Panc1 (cell line): ENCODE measurements at places on chromosomes 2 and 18.

DNA sequence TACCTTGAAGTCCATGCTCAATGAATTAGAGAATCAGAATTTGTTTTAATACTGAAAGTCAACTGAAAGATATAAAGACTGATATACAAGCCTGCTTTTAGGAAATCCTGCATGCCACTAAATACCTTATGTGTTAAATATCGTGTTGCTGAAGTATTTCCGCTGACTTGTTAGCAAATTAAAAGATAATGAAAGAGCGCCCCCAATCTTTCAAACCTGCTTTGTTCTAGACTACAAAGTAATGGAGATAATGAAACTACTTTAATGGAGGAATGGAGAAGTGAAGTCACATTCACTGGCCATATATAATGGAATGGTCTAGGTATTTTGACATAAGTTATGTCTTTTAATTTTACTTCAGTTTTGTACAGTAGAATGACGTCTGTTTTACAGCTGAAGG is 95.7 kb downstream of the ASXL3 start:
- no peak for DNase-seq

- no peak for DNase-seq
Observed at GRCh38 chr2:217060951-217061547, 201.2 kb upstream of the TNP1 start.

GRCh38 chr2:237919593-237919992 is 47.2 kb upstream of the UBE2F start:
- DNase-seq = no peak

- DNase-seq = no peak
Observed at GRCh38 chr2:178536037-178536436, 55.8 kb downstream of the PLEKHA3 start.

DNA sequence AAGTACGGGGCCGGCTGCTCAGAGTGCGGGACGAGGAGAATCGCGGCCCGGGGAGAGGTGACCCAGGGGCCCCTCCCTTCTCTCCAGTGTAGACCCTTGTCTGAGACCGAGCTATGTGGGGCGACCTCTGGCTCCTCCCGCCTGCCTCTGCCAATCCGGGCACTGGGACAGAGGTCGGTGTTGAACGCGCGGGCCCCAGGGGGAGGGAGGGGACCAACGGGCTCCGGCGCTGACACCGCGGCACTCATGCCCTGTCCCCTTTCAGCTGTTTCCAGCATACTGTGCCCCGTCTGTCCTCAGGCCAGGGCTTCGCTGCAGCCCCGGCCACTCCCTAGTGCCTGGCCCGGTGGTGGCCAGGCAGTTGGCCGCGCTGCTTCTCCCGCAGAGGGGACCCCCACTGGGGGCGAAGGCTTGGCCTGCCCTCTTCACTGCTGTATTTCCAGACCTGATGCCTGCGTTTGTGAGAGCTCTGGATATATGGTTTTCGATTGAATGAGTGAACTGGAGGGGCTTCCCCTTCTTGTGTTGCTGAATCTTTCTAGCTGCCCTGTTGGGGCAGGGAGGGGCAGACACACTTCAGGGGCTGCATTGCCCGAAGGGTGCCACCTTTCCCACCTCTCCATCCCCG is 809 bp downstream of the DBI start:
- DNase-seq = no peak

- no peak for DNase-seq
Observed at GRCh38 chr2:118709786-118710185, 137.7 kb downstream of the EN1 start.

GRCh38 chr2:50344509-50345106 is 687.3 kb downstream of the NRXN1 start:
- no peak for DNase-seq

GRCh38 chr18:79410171-79410641 is 14.5 kb downstream of the NFATC1 start:
- DNase-seq = no peak

DNA sequence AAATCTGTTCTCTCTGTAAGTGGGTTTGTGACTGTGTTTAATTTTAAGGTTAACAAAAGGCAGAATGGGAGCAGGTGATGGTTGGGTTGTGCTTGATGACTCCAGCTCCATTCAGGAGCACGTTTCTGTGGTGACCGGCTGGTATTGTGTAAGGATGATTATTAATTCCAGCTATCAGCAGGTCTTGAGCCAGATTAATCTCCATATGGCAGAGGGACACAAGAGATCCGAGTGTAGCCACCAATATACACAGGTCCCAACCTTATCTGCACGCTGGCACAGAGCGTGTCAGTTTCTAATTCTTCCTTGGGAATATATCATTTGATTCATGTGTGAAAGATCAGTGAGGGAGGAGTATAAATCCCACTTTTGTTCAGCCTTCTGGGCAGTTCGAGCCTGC is 199.0 kb upstream of the DCC start:
- no peak for DNase-seq

DNA sequence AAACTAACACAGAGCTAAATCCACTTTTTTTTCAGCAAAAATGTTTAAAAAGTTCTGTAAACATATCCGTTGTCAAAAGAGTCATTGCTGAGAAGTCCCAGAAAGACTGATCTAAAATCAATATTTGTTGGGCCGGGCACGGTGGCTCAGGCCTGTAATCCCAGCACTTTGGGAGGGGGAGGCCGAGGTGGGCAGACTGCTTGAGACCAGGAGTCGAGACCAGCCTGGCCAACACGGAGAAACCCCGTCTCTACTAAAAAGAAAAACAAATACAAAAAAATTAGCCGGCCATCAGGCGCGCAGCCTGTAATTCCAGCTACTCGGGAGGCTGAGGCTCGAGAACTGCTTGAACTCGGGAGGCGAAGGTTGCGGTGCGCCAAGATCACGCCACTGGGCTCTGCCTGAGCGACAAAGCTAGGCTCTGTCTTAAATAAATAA is 1.4 kb downstream of the OLA1 start:
- no peak for DNase-seq

GRCh38 chr18:79583426-79583825 is 96.2 kb upstream of the CTDP1 start:
- DNase-seq = no peak

GRCh38 chr18:59202258-59202820 is 17.6 kb upstream of the GRP start:
- no peak for DNase-seq

GRCh38 chr2:28593160-28593755 is 97.4 kb downstream of the PLB1 start:
- no peak for DNase-seq

- DNase-seq = no peak
Observed at GRCh38 chr2:68730828-68731227, 3.8 kb upstream of the ARHGAP25 start.

DNA sequence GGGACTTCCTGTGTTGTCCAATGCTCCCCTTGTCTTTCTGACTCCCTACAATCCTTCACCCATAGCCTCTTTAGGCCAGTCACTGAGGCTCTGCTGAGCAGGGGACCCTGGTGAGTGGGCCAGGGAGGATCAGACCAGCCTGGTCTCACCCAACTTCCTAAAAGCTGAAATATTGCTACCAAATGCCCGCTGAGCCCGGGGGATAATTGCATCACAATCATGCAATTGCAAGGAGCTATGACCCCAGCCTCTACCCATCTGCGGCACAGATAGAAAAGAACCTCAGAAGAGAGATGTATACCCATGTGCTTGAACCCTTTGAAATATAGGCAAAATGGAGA is 3.7 kb upstream of the SP100 start:
- DNase-seq = no peak

- DNase-seq = no peak
Observed at GRCh38 chr2:233065954-233066470, 5.9 kb downstream of the INPP5D start.

GRCh38 chr2:116378786-116379185 is 1435.7 kb upstream of the DDX18 start:
- no peak for DNase-seq

DNA sequence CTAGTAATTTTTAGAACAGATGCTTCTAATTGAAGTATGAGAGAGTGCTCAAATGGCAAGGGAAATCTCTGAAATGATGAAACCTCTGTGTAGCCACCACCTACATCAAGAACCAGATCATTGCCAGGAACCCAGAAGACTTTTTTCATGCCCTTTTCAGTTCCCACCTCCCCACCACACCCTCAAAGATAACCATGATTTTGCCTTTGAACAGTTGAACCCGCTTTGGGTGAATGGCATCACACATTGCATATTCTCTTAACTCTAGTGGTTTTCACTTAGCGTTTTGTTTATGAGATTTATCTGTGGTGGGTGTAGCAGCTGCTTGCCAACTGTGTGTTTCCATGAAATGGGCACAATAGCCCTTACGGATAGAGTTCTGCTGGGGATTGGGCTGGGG is 142.9 kb upstream of the HDAC4 start:
- no peak for DNase-seq

GRCh38 chr18:41875094-41875780 is 79.8 kb upstream of the PIK3C3 start:
- no peak for DNase-seq

DNA sequence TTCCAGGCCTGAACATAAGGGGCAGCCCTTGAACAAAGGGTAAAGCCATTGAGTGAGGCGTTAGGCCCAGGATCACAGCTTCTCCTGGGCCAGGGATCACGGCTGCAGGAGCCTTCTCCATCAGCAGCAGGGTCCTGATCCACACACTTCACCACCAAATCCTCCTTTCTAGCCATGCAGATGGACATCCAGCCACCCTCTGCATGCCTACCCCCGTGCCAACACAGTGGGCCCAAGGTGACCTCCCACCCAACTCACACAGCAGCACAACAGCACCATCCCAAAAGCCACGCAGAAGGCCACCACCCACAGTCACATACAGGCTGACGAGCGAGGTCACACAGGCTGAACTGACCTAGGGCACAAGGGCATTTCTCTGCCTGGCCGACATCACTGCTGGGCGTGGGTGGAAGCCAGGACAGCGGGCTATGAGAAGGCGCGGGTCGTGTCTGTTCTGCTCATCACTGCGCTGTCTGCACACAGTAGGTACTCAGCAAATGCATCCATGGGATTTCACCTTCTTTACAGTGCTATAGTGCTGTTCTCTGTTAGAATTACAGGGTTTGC is 31.2 kb downstream of the TFCP2L1 start:
- no peak for DNase-seq

DNA sequence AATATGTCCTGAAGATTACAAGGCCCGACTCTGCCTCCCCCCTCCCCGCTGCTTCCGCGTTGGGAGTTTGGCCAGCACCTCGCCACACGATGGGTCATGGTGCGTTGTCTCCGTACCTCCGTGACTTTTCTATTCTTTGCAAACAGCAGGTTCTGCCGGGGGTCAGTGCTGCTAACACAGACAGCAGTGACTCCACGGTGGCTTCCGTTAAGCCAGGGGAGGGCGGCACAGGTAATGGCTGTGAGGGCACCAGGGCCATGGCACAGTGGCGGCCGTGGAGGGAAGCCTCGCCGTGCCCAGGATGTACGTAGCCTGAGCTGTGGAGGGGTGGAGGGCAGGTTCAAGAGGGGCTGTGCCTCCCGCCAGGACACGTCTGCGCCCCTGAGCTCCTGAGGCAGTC is 115.5 kb downstream of the NFATC1 start:
- DNase-seq = no peak

DNA sequence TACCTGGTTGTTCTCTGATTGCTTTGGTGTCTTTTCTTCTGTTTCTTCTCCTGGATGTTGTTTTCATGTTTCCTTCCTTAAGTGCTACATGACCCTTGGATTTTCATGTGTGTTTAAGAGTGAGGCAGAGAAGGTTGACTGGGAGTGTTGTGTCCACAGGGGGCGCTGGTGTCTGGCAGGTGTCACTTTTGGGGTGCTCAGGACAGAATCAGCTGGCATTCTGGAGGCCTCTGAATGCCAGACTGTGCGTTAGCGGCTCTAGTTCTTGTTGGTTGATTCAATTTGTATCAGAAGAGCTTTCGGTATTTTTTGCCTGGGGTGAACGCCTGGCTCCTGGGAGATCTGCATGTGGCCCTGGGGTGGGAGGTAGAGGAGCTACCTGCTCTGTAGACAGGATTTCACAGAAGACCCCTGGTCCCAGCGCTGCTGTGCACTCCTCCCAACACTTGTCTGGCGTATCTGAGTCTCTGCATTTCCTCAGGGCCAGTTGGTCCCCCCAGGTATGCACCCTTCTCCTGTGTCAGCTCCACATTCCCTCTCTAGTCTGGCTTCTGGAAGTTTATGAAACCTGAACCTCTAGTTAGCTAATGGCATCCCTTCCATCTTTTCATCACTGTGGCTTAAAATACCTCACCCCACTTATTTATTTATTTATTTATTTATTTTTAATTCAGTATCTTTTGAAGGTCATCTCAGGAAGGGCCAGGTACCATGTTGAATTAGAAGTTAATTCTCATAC is 1.1 kb downstream of the GREB1 start:
- no peak for DNase-seq

GRCh38 chr2:178550352-178550751 is 70.1 kb downstream of the PLEKHA3 start:
- no peak for DNase-seq

GRCh38 chr2:237165405-237166276 is 80.0 kb downstream of the COPS8 start:
- no peak for DNase-seq

GRCh38 chr18:42758852-42759251 is 356.6 kb downstream of the RIT2 start:
- no peak for DNase-seq

GRCh38 chr2:101546376-101547058 is 71.6 kb upstream of the RFX8 start:
- DNase-seq = no peak

DNA sequence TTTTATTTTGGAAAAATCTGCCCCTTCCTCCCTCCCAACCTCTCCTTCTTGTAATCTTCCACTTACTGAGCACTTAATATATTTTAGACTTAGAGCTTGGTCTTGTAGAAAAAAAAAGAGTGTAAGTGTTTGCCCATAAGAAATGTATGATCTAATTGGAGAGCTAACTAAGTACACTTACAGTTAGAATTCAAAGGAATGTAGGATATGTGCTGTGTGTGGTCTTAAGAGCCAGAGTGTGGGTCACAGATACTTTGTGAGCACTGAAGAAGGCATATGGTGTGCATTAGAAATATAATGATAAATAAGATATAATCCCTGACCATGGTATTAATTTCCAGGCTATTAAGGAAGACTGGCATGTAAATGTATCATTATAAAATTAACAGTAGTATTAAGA is 91.8 kb upstream of the ZNF521 start:
- DNase-seq = no peak

GRCh38 chr2:37842732-37843440 is 82.2 kb upstream of the RMDN2 start:
- no peak for DNase-seq

- DNase-seq = no peak
Observed at GRCh38 chr18:21064347-21064746, 47.3 kb downstream of the ROCK1 start.

DNA sequence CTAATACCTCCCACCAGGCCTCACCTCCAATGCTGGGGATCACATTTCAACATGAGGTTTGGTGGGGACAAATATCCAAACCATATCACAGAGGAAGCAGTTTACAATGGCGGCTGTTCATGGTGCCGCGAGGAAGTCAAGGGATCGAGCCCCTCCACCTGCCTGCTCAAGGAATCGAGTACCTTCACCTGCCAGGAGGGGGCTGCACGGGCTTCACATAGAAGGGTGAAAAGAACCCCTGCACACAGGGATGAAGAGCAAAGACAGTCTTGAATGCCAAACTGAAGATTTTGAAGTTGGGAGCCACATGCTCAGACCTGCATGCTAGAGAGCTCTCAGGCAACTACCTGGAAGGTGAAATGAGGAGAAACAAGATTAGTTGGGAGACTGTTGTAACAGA is 110.3 kb downstream of the KCNF1 start:
- DNase-seq = no peak

- DNase-seq = no peak
Observed at GRCh38 chr2:177501186-177501585, 108.6 kb downstream of the AGPS start.
